ENCODE measurements at places on chromosomes 4 and X.

- DNase-seq = no peak
These were observed 2687.3 kb downstream of the PCDH7 start for GRCh38 chr4:33407496-33407895.

DNA sequence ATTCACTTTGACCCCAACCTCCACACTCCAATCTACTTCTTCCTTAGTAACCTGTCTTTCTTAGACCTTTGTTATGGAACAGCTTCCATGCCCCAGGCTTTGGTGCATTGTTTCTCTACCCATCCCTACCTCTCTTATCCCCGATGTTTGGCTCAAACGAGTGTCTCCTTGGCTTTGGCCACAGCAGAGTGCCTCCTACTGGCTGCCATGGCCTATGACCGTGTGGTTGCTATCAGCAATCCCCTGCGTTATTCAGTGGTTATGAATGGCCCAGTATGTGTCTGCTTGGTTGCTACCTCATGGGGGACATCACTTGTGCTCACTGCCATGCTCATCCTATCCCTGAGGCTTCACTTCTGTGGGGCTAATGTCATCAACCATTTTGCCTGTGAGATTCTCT, 344 bp downstream of the OR13H1 start:
- no peak for DNase-seq

DNA sequence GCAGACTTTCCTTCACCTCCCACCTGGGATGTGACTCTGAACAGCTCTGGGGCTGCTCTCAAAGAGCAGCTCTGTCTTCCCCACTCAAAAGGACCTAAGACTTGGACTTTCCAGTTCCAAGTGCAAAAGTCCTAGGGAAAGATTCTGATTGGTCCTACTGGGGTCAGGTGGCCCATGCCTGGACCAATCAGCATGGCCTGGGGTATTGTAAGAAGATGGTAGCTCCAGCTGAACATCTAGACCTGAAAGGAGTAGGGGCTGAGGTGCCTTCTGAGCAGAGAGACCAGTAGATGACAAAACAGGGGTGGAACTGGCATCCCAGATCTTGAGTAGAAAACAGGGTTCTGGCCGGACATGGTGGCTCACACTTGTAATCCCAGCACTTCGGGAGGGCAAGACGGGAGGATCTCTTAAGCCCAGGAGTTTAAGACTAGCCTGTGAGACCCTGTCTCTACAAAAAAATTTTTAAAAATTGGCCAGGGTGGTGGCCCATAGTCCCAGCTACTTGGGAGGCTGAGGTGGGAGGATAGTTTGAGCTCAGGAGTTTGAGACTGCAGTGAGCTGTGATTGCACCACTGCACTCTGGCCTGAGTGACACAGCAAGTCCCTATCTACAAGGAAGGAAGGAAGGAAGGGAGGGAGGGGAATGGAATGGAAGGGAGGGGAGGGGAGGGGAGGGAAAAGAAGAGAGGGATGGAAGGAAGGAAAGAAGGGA, 27.4 kb upstream of the MRFAP1 start:
- no peak for DNase-seq

DNA sequence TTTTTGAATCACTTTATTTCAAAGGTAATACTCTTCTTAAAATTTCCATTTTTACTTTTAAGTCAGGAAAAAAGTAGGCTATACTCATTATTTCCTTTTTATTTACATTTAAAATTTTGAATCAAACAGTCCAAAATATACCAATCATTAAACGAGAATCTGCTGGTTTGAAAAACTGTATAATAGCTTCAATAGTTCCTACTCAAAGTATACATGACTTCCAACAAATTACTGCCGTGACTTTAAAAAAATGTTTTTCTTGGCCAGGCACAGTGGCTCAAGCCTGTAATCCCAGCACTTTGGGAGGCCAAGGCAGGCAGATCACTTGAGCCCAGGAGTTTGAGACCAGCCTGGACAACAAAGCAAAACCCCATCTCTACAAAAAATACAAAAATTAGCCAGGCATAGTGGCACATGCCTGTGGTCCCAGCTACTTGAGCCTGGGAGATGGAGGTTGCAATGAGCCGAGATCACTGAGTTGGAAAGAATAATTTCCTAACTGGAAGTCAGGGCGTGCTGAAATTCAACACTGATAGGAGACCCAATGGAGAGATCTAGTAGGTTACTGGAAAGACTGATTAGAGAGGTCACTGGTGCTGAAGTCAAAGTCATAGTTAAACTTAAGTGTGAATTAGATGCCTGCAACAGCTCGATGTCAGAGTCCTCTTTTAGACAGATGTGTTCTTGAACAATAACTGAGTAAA, 9.0 kb downstream of the KLHL8 start:
- no peak for DNase-seq

- DNase-seq = no peak
These were observed 116.8 kb downstream of the SORCS2 start for GRCh38 chr4:7309181-7309580.

DNA sequence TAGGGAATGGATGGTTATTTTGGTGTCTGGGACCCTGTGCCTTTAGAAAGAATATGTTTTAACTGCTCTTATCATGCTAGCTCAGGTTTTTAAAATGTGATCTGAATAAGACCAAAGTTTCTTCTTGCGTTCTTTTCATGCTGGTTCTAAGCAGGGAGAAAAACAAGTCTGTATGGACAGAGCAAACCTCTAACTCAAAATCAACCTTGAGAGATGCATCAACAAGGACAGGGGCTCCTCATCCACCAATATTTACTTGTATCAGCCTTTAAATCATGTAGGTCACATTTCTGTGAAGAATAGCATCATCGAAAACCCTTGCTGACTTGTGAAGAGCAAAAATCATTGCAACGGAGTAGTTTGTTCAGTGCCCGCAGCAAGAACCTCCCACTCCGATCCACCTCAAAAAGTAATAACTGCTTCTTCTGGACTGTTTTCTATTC, 1.2 kb downstream of the ATP10D start:
- no peak for DNase-seq

DNA sequence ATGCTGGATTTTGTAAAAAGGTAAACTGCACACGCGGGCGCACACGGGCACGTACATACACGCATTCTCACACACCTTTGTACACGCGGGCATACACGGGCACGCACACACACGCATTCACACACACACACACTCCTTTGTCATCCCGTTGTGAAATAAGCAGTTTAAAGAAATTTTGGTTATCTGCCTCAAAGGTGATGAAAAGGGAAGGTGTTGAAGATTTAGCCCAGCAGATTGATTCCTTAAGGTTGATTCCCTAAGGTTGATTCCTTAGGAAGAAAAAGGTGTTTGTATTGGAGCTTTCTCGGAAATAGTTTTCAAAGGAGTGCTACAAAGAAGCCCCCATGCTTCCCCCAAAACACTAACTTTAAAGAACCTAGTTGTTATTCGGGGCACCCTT, 693 bp downstream of the ATP10D start:
- no peak for DNase-seq

DNA sequence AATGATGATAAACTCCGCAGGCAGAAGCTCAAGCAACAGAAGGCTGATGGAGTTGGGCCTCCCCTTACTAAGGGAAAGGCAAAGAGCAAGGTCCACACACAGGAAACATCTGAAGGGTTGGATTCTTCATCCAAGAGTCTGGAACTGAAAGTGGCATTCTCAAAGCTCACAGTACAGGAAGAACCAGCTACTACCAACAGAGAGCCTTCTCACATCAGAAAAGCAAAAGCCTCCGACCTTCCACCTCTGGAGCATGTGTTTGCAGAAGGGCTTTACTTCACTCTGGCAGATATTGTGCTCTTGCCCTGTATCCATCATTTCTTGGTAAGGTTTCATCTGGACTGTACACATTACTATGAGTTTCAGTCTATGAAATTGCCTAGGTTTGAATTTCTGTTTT, 10.6 kb downstream of the GSTCD start:
- no peak for DNase-seq

DNA sequence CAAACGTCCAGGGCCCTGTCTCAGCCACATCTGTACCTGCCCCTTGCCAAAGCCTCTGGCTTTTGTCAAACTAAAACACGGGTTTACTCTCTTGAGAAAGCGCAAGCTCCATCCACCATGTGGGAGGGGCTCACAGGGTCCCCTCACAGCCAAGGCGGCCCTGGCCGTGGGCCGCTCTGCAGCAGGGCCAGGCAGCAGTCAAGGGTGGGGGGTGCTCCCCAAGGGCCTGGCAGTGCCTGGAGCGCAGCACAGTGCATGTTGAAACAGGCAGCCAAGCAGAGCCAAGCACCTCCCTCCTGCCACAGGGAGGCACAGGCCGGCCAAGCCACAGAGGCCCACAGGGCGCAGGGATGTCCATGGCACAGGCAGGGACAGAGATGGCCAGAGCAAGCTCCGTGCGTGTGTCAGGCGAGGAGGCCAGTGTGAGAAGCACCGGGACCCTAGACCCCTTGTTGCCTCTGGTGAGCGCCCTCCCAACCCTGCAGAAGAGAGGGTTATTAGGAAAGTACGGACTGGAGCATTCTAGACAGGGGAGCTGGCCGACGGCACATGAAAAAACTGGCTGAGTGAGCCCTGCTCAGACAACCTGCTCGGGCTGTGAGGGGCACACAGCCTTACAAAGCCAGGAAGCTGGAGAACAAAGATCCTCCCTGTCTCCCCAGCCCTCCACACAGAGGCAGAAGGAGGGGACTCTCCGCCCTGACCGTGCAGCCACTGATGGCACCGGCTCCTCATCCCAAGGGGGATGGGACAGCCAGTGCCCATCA, 39.0 kb downstream of the FAM53A start:
- no peak for DNase-seq

Measured in stimulated activated CD4-positive, alpha-beta T cell treated with anti-CD3 and anti-CD28 coated beads, Interleukin-1b, Interleukin-23, amount 100 ng/mL, for 1 hour (primary cell).